Activated CD8-positive, alpha-beta memory T cell treated with anti-CD3 and anti-CD28 coated beads for 4 hours (primary cell): ENCODE measurements at places on chromosomes 16 and 17.

GRCh38 chr16:29663016-29663806, at the start of gene SPN:
Gene SPN (plus strand): TSS chr16:29663247. CDS start chr16:29663729, 482 bp downstream.
- DNase-seq, result no peak

DNA sequence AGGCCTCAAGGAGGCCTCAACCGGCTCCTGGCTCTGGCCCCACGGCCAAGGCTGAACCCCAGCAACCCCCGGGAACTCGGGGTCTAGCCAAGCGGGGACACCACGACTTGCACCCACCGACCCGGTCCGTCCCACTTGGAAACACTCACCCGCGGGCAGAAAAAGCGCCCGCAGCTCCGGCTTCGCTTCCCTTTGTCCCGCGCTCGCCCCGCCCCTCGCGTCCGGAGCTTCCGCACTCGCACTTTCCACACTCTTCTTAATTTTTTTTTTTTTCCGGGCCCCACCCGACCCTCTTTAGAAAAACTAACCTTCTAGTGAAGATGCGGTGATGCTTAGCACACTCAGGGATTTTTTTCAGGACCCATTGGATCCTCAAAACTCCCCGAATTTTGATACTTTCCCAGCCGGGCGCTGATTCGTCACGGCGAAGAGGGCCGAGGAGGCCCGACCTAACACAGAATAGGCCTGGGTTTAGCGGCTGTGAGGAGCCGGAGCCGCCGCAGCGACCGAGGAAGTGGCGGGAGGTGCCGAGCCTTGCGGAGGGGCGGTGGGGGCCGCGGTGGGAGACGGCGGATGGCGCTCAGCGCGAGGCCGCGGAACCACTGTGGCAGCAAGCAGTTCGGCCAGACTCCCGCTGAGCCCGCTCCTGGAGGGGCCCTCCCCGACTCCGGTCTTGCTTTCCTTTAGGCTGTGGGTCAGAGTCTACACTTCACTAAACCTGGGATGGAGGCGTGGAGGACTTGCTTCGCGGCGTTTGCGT, at the start of gene SMARCE1:
Gene SMARCE1, minus strand, starts transcription at position 195 of the 760 bp plus-strand sequence. CDS start 2,016 bp downstream, outside the sequence.
- peak; percentile 39 for DNase-seq

GRCh38 chr17:28030386-28030785, 12.1 kb upstream of the NLK start:
- DNase-seq, result no peak

- DNase-seq, result no peak
Observed at GRCh38 chr16:64450177-64450576, 671.7 kb downstream of the CDH11 start.

DNA sequence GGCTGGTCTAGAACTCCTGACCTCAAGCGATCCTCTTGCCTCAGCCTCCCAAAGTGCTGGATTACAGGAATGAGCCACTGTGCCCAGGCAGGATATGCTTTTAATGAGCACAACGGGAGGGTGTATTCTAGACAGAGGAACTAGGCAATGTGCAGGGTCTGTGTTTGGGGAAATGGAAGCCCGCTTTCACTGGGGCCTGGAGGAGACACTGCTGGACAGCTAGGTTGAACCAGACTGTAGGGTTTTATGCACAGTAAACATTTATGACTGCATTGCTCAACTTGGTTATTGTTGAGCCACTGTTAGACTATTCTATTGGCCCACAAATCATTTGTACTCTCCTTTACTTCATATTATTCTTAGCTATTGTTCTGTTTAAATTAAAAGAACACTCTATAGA, 10.2 kb upstream of the SIAH1 start:
- no peak for DNase-seq

DNA sequence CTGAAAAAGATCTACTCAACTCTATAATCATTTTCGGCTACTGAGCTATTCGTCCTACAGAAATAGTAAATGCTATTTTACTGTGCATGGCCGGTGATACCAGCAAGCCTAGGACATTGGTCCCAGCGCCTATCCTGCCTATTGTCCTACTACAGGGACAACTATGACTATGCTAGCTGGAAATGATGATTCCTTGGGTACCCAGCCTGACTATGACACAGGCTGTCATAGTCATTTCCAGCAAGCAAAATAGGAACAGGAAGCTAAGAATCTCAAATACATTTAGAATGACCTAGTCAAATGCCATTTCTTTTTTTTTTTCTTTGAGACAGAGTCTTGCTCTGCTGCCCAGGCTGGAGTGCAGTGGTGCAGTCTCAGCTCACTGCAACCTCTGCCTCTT, 33.7 kb upstream of the HSBP1 start:
- DNase-seq, result no peak

GRCh38 chr17:45234641-45235415, 13.1 kb downstream of the FMNL1 start:
- DNase-seq, result no peak

DNA sequence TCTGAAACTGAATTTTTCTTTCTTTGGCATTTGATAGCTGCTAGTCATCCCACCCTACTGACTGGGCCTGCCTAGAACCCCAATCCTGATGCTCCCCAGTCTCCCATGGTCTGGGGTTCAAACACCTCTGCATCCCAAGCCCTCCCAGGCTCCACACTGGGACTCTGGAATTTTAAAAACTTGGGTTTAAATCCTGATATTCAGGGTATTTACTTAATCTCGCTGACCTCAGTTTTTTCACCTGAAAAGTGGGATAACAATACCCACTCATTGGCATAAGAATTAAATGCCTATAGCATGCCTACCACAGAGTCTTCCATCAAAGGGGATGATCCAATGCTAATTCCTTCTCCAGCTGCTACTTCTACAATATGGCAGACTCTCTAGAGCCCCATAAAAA, 264.4 kb downstream of the NPIPA8 start:
- no peak for DNase-seq

- DNase-seq, result no peak
Observed at GRCh38 chr17:43015579-43015978, 6.6 kb downstream of the VAT1 start.

- DNase-seq, result no peak
Observed at GRCh38 chr17:77326636-77327035, 185.9 kb downstream of the SEC14L1 start.

DNA sequence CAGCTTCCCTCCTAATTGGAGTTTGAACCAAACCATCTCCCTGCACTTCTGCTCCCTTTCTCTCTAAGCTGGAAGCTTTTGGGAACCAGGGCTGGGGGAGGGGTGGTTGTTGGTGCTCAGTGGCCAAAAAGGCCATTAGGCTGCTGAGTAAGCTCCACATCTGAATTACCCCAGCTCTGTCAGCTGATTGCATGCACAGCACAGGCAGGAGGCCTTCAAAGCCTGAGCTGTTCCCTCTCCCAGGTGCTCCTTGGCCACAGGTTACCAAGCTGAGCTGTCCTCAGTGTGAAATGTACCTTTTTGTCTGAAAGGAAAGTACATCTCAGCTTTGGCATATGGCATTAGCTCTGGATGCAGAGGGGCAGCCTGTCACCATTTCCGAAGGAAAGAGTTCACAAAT, 6.2 kb upstream of the TBKBP1 start:
- DNase-seq, result no peak

DNA sequence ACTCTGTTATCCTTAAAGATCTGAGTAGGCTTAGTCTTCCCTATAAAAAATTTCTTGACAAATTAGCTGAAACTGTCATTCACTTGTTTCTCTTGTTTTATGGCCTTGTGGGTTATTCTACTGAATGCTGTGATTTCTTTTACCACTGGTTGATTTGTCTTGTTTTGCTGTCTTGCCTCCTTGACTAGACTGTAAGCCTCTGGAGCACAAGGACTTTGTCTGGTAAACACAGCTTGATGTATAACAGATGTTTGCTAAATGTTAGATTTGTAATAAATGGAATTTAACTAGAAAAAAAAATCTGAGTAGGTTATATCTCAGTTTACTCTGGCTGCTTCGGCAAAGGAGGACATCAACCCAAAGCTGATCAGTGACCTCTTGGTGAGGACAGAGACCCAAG, 21.6 kb downstream of the VAC14 start:
- no peak for DNase-seq

- no peak for DNase-seq
Observed at GRCh38 chr17:4554441-4554996, 665 bp downstream of the MYBBP1A start.

DNA sequence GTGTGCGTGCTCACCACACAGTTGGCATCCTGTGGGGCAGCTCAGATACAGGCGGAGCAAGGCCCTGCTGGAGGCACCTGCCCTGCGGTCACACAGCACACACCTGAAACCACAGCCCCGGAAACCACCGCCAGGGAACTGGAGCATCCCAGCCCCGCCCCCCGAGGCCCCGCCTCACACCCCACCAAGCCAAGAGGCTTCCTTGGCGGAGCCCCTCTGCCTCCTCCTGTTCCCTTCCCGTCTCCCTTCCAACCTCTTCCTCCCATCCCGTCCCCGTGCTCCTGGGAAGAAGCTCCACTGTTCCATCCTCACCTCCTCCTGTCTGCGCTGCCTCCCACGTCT, 205.5 kb downstream of the NTN1 start:
- DNase-seq, result no peak

DNA sequence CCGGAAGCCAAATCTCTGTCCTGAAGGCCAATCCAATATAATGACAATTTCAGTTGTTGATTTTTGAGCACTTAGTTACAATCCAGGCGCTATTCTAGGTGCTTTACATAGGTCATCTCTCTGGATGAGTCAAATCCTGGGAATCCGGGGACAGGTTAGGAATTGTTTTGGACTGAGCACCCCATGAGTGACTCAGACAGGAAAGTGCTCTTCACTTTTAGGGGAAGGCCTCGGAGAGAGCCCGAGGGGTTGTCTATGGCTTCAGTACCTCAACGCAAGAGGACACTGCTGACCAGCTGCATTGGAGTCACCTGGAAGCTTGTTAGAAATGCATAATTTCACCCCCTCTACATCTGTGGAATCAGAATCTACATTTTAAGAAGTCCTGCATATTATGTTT, 108.8 kb downstream of the IRX5 start:
- no peak for DNase-seq
